ENCODE measurements at places on chromosomes 2 and 18.

DNA sequence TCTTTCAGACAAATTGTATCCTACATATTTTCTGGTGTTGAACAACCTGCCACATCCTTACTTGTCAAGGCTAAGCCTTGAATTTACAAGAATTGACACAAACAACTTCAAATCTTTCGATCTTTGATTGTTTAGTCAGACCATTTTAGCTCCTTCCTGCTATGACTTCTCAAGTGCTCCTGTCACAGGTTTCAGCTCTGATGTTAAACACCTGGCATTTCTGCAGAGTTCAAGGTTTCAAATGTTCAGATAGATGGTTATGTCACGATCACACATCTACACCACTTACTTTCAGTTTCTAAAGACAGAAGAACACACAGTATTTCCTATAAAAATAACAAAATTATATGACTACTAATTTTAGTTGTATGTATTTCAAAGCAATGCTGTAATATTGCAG is 84.0 kb downstream of the RND3 start:
- no peak for DNase-seq

GRCh38 chr2:29196792-29197788 is 81.9 kb downstream of the CLIP4 start:
- peak; percentile 31 for DNase-seq

DNA sequence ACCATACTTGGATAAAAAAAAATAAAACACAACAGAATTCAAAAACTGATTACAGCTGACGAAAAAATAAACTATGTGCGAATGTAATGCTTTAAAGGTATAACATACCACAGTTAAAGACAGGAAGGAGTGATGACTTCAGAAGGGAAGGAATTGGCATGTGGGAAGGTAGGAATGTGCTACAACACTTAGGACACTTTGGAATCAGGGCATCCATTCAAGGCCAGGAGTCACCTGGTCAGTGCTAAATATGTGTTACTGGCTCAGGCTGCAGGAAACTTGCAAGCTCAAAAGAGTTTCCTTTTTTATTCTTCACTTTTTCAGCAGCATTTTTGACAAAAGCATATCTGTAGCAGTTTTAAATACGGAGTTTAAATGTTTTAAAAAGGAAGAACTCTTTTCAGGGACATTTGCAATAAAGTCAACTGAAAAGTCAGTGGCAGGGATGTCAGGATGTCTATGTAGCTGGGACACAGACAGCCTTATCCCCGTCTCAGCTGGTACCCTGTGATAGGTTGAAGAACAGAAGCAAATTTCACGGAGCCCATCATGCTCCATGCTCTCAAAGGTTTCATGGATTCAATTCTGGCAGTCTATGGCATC is 138.0 kb upstream of the KLHL14 start:
- DNase-seq = no peak

GRCh38 chr2:176122683-176123410 is at the start of gene HOXD9:
HOXD9 (plus strand) TSS chr2:176122719; CDS start chr2:176122769, 50 bp downstream.
- DNase-seq = no peak

GRCh38 chr2:134692499-134692898 is 26.3 kb downstream of the TMEM163 start:
- DNase-seq = no peak

- no peak for DNase-seq
Measured at GRCh38 chr2:134630504-134631159, 88.2 kb downstream of the TMEM163 start.

DNA sequence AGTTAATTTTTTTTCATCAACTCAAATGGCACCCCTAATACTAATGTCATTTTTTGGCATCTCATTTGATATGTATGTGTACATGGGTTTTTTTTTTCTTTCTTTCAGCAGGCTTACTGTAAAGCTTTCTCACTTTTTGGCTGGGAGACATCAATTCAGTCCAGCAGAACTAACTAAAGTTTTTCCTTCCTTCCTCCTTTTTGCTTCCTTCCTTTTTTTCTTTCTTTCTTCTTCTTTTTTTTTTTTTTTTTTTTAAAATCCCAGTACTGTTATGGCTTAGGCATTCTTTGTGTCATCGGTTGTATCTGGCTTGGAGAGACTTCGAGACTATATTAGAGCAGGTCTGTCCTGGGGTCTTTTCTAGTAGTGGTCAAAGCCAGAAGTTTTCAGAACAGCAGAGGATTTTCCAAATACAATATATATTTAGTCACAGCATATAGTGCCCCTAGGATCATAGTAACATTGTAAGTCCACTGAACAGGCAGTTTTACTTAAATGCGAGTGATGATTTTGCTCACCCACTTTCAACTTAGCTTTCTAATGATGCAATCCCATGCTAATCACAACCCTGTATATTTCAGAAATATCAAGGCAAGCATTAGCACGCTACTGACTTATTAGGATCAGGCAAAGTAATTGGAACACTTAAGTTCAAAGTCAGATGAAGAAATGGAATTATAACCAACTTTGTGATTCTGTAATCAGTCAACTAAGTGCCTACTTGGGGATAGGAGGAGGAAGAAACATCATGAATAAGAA is 4.0 kb downstream of the KLHL29 start:
- no peak for DNase-seq

DNA sequence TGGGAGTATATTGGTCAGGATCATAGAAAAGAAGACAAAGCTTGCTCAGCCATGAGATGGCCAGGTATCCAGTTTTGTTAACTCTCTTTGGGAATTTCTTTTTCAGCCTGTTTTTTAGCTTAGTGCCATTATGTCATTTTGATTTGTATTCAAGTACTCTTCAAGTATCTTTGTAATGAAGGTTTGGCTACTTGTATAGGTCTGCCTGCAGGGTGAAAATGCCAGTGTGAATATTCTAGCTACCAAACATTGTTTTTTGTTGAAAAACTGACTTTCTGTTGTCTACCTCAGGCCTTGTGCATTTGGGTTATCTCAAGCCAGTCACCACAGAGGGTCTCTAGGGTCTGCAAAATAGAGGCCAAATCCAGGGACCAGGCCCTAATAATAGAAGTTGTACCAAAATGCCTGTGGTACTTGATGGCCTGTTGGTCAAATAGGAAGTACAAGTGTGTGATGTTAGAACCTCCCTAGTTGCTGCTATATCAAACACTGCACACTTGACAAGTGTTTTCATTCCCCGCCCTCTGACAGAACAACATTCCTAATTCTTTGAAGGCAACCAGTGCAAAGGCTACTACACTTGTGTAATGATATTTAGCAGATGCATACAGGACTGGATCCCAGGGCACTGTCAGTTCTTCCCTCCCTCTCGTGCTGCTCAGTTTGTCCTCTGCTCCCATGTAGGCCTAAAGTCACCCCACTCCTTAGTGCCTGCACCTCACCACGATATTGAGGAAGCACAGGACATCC is 36.4 kb downstream of the RNMT start:
- no peak for DNase-seq

DNA sequence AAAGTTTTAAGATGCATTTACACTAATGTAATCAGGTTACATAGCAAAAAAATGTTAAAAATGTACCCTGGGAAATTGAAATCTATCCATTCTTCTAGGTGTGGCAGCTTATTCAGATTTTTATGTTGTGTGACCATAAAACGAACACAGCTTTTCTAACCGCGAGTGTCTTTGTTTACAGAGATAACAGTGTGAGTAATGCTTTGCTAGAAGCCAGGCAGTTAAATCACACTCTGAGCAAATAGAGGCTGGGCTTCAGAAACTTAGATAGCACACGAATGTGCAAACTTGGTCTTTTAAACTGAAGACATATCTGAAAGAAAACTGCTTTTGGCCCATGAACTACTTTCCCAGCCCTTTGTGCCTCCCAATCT is 116.1 kb downstream of the SPTBN1 start:
- DNase-seq = no peak

DNA sequence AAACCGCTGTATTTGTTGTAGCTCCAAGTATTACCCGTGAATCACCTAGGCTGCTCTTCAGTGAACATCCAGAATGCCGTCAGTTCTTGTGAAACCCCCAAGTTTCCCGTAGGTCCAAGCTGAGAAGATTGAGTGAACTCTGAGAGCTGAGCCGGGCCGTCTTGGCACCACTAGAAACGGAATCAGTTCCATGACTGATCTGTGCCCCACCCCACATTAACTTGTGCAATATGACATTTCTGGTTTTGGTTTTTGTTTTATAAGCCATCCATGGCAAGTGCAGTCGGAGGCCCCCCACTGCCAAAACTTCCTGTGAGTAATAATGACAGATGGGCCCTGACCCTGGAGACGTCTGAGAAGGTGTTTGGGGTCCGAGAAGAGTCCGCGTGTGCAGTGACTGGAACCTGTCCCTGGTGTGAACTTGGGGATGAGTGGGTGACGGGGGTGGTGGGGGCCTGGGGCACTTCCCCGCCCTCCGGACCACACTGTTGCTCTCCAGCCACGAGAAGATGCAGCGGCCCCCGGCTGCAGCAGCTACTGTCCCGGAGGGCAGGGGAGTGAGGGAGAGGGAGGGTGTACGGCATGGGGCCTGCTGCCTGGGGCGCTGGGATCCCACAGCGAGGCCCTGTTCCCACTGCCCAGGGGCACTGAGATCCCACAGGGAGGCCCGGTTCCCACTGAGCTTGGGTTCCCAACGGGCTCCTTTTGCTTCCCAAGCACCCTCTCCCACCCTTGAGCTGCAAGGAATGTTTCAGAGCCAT is 26.5 kb downstream of the NFATC1 start:
- no peak for DNase-seq

DNA sequence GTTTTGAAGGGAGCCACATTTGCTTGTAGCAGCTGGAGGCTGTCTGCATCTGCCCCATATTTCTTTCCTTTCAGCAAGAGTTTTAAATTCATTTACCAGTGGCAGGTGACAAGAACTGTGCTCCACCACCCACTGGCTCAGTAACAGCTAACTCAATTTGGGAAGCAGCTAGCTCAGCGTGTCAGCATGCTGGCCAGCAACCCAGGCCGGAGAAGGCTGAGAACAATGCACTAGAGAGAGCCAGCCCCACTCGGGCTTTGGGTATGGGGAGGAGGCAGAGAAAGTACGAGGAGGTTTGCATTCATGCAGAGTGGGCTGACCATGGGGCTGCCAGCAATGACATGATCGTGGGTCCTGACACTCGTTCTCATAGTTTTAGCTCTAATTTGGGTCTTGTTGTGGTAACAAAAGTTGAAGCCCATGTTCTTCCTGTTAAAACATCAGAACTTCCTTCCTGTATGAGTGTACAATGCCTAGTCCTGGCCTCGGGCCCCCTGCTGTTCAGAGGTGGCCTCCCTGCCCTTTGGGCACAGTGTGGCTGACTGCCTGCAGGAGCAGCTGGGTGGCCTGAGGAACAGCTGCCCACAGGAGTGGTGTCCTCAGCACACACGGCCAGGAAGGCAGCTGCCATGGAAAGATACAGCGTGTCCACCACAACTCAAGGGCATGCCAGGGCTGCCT is 23.0 kb downstream of the CDC42EP3 start:
- no peak for DNase-seq

GRCh38 chr18:61993831-61994230 is 101.0 kb upstream of the RNF152 start:
- DNase-seq = no peak

DNA sequence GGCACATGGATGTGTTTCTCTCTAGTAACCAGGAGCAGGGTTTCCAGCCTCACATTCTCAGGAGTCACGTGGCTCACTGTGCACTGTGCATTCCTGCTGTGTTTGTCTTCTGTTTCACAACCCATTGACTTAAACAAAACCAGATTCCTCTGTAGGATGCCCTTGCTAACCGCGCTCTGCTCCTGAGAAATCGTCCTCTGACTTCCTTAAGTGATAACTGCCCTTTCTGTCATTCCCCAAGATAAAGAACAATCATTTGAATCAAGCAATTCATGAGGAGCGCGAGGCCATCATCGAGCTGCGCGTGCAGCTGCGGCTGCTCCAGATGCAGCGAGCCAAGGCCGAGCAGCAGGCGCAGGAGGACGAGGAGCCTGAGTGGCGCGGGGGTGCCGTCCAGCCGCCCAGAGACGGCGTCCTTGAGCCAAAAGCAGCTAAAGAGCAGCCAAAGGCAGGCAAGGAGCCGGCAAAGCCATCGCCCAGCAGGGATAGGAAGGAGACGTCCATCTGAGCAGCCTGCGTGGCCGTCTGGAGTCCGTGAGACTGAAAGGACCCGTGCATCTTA is 60.2 kb downstream of the RALBP1 start:
- DNase-seq = no peak

DNA sequence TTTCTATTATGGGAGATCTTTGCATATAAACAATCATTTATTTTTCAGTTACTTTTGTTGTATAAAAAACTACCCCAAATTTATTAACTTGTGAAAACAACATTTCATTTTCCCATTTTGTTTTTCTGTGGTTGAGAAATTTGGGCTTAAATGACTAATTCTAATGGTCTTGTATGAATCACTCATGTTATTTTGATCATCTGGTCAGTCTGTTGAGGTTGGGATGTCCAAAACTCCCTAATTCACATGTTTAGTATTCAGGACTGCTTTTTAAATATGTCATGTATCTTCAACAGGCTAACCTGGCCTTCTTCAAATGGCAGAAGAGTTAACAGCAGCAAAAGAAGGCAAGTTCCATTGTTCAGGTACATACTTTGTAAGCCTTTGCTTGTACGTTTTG is 788.1 kb downstream of the TRIB2 start:
- DNase-seq = no peak

DNA sequence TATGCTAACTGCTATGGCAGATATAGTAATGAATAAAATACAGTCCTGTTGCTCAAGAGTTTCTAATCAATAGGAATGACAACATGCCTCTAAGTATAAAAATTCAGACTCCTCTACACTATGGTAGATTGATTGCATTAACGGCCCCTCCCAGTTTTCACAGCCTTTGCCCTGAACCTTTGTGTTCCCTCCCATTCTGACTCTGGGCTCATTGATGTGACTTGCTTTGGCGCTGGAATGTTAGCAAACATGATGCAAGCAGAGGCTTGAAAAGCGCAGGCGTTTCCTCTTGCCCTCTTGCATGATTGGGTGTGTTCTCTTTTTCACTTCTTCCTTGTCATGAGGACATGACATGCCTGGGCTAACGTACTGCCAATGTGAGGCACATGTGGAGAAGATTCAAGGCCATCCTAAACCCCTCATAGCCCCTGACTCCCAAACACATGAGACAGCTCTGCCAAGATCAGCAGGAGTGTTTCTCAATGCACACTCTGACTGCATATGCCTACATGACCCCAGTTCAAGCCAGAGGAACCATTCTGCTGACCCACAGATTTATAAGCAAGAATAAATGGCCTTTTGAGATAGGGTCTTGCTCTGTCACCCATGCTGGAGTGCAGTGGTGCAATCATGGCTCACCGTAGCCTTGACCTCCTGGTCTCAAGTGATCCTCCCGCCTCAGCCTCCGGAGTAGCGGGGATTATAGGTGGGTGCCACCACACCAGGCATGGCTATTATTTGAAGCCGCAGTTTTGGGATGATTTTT is 49.7 kb upstream of the CD28 start:
- no peak for DNase-seq

GRCh38 chr2:241002275-241003046 is 4.0 kb downstream of the SNED1 start:
- DNase-seq = no peak

Measured in stimulated activated CD8-positive, alpha-beta memory T cell treated with anti-CD3 and anti-CD28 coated beads, Interleukin-4, amount 100 ng/mL, for 1 hour (primary cell).